ENCODE measurements at places on chromosomes 3 and 15.

DNA sequence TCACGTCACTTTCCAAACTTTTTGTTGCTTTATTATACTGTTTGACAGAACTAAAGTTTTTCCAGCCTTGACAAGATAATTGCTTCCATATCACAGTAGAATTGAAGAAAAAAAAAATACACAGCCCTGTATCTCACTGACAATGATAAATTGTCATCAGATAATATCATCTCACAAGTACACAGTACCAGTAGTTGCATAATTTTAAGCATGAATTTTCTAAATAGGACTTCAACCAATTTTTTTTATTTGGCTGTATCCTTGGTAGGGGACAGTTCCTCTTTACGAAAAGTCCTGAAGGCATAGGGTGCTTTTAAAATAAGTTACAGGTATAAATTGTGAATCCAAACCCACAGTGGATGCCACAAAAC is 230.7 kb downstream of the ATP8B4 start:
- DNase-seq: no peak

- no peak for DNase-seq
These were observed 24.9 kb upstream of the C3orf80 start for GRCh38 chr3:160200353-160200752.

DNA sequence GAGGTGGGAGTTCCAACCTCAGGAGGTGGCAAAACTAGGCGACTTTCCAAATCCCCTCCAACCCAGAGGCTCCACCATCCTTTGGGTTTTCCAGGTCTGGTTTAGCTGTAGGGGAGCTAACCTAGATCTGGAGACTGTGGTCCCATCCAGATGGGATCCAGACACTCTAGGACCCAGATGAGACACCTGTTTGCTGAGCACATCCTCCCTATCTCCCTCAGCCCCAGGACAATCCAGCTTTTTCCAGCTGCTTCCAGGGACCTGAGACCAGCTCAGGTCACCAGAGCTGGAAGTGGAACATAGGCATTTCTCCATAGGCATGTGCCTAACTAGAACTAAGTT is 18.2 kb downstream of the CRTAP start:
- no peak for DNase-seq

GRCh38 chr3:49716691-49717210 is 2.7 kb downstream of the AMIGO3 start:
- no peak for DNase-seq

- peak; percentile 22 for DNase-seq
These were observed 12.2 kb upstream of the VIPR1 start for GRCh38 chr3:42490243-42490642.

DNA sequence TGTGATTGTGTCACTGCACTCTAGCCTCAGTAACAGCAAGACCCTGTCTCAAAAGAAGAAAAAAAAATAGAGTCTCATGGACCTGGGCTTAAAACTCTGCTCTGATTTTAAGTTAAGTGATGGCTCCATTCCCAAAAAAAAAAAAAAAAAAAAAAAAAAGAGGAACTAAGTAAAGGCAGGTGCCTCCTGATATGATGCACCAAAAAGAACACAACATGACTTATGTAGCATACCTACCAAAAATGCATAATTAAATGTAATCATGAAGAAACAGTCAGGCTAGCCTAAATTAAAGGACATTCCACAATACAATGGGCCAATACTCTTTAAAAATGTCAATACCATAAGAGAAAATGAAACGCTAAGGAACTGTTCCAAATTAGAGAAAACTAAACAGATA is 5.4 kb upstream of the IREB2 start:
- no peak for DNase-seq

- DNase-seq: no peak
These were observed 478.0 kb downstream of the GABRG3 start for GRCh38 chr15:27448986-27449385.

DNA sequence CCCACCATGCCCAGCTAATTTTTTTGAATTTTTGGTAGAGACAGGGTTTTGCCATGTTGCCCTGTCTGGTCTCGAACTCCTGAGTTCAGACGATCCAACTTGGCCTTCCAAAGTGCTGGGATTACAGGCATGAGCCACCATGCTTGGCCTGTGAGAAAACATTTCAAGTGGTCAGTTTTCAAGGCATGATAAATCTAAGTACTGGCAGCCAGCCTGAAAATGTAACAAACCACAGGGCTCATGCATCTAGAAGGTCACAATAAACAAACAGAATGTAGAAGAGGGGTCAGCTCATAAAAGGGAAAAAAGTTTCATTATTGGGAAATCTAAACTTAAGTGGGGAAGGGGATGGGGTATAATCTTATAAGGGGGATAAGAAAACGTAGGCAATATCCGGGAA is 39.9 kb downstream of the PPCDC start:
- DNase-seq: no peak

- no peak for DNase-seq
These were observed 1.2 kb downstream of the TIGIT start for GRCh38 chr3:114294940-114295480.

- no peak for DNase-seq
These were observed 247.8 kb downstream of the VPS13C start for GRCh38 chr15:61812476-61812875.

All from activated CD8-positive, alpha-beta memory T cell treated with anti-CD3 and anti-CD28 coated beads, Interleukin-2, amount 50 U/mL, for 48 hours (primary cell).